NCI-H345 (cell line): ENCODE measurements at places on chromosomes 7 and 10.
A peak's percentile ranks its signal among the peaks of the same experiment; 100 is the strongest.

DNA sequence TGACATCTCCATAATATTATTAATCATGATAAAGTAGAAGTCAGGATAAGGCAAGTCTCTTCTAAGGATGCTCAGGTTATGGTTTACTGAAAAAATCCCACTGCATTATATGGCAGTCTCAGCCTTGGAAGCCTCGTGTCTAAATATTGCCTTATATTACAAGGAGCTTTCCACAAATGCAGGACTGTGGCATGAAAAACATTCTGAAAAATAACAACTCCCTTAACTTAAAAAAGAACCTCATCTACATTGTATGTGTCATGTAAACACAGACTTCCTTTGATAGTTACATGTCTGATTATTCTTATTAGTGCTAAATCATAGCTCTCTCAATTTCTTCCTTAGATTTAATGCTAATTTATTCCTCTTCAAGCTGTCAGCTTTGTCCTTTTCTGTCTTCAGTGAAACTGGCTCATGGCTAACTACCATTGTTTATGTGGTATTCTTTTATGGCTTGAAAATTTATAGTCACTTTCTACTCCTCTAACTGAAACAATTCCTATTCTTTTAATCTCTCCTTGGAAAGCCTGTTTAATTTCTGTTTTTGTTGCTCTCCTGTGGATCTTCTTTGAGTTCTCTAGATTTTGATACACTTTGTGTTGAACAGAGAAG, 156.1 kb downstream of the KIF20B start:
- no peak for DNase-seq

- DNase-seq: no peak
Measured at GRCh38 chr7:154746571-154747360, 256.2 kb downstream of the PAXIP1 start.

DNA sequence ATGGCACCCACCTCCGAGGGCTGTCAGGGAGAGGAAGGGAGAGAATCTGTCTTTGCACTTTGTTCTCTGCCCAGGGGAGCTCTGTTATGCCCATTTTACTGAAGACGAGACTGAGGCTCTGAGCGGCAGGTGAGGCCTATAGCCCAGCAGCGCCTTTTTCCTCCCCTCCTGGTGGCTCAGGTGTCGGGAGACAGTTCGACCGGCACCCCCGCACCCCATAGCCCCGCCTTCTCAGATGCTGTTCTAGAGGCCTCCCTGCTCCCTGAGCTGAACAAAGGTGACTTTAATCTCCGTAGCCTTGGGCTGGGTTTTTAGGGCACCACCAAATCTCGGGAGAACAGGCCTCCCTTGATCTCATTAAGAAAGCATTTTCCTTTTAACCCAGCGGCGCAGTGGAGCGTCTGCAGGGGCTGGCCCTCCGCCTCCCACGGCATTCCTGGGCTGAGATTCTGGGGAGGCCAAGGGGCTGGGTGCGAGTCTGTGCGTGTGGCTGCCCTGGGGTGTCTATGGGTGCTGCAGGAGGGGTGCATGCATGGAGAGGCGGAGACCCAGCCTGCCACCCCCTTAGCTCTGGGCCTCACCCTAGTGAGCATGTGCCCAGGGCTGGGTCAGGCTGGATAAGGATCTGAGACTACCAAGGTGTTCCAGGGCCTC, 3.3 kb downstream of the LFNG start:
- peak; percentile 52 for DNase-seq

DNA sequence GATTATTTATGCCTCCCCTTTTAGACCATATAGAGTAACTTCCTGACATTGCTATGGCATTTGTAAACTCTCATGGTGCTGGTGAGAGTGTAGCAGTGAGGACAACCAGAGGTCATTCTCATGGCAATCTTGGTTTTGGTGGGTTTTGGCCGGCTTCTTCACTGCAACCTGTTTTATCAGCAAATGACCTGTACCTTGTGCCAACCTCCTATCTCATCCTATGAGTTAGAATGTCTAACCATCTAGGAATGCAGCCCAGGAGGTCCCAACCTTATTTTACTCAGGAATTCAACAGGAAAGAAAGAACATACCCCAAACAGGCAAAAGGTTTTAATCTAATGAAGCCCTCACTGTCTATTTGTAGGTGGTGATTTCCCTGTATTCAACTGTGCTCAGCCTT, 205.4 kb upstream of the YAE1 start:
- DNase-seq: no peak

DNA sequence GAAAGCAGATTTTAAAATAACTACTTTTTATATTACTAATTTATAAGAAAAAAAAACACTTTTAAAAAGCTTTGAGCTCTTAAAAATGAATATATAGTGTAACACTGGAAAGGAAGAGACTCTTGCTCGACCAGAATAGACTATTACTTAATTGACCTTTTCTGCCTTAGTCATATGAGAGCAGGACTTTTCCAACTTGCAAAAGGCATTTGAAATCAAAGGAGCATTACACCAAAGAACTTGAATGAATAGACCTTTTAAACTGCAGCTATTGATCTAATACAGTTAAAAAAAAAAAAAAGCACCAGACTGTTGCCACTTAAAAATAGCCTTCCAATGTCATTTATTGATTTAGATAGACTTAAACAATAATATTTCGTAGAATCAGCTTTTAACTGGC, 17.2 kb upstream of the SEMA3D start:
- DNase-seq: no peak

- DNase-seq: no peak
Measured at GRCh38 chr10:6617309-6618076, 37.4 kb upstream of the PRKCQ start.

- no peak for DNase-seq
Measured at GRCh38 chr7:1236132-1236661, 3.5 kb downstream of the UNCX start.

DNA sequence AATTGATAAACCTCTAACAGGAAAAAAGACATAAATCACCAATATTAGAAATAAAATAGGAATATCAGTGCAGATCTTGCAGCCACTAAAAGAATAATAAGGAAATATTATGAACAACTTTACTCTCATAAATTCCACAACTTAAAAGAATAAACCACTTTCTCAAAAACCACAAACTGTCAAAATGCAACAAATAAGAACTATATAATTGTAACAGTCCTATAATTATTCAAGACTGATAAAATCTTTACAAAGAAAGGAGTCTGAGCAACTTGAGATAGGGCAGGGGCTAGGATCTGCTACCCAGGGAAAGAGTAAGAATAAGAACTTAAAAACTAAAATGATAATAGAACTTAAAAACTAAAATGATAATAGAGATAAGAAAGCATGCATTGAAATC, 169.5 kb upstream of the GDF10 start:
- no peak for DNase-seq

- no peak for DNase-seq
Measured at GRCh38 chr10:17073725-17074540, 55.7 kb downstream of the CUBN start.

GRCh38 chr10:50397312-50398140, 146.2 kb upstream of the ASAH2 start:
- no peak for DNase-seq

DNA sequence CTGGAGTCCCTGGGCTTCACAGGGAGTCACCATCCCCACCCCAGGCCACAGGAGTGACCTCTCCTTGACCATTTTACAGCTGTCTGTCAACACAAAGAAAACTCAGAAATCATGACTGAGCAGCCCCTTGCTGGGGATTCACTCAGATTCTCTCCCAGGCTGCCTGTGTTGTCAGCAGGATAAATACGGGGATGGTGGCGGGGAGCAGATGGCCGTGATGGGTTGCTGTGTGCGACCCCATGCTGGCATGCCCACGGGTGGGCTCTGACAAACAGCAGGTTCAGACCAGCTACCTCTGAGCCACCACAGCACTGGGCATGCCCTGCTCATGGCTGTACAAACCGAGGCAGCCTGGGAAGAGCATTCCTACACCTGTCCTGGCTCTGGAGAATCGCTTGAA, 136.1 kb downstream of the SLIT1 start:
- peak; percentile 33 for DNase-seq

- no peak for DNase-seq
Measured at GRCh38 chr10:117345143-117345542, 30.1 kb downstream of the PDZD8 start.

GRCh38 chr7:67391168-67391567, 394.5 kb downstream of the TYW1 start:
- no peak for DNase-seq

- DNase-seq: no peak
Measured at GRCh38 chr7:105599551-105599950, 18.3 kb upstream of the EFCAB10 start.

- no peak for DNase-seq
Measured at GRCh38 chr7:20776214-20776911, 10.3 kb downstream of the SP8 start.

GRCh38 chr7:135362871-135363270, 129.2 kb downstream of the STRA8 start:
- DNase-seq: no peak

DNA sequence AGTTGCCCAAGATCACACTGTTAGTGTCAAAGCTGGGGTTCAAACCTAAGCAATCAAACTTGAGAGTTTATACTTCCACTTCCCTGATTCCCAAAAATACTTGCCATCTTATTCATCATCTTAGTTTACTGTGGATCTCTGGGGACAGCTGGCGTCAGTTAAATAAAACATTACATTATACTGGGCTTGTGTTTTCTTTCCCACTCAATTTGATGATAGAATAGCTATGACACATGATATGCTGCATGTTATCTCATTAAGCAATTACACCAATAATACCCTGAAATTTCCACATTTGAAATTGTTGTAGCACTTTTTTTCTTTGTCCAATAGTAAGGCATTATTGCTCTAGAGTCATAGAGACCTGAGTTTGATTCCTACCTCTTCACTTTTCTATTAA, 62.9 kb upstream of the MXI1 start:
- no peak for DNase-seq

DNA sequence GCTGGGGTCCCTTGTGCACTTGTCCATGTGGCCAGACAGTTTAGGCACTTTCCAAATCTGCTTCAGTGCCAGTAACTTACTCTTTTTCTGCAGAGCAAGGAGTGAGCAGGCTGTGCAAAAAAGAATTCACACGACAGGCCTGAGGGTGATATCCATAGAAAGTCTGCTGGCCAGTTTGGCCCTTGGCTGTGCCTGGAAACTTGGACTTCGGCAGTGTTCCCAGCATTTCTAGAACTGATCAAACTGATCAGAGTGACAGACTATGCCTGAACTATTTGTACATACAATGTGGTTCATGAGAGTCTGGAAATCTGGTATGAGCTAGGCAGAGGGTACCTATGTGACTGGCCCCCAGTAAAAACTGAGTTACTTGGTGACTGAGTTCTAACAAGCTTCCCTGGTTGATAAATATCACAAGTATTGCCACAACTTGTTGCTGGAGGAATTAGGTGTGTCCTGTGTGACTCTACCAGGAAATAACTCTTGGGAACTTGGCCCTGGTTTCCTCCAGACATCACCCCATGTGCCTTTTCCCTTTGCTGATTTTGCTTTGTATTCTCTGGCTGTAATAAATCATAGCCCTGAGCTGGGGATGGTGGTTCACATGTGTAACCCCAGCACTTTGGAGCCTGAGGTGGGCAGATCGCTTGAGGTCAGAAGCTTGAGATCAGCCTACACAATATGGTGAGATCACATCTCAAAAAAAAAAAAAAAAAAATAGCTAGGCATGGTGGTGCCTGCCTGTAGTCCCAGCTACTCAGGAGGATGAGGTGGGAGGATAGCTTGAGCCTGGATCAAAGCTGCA, 3.3 kb upstream of the DENND10 start:
- DNase-seq: no peak

DNA sequence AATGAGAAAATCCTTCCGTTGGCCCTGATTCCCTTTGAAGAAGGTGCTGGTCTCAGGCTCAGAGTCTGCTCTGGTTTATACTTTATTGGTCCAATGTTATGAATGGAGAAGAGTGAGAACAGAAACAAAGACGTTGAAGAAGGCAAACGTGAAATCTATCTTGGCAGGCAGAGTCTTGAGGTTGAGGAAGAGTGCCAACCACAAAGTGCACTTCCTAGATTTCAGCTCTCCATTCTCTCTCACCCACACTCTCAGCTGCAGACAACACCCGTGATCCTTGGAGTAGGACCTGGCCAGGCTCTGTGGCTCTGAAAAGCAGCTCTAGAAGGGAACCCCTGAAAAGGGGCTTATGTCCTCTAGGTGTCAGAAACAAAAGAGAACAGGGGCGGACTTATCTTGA, 128.9 kb upstream of the PLXNA4 start:
- no peak for DNase-seq

DNA sequence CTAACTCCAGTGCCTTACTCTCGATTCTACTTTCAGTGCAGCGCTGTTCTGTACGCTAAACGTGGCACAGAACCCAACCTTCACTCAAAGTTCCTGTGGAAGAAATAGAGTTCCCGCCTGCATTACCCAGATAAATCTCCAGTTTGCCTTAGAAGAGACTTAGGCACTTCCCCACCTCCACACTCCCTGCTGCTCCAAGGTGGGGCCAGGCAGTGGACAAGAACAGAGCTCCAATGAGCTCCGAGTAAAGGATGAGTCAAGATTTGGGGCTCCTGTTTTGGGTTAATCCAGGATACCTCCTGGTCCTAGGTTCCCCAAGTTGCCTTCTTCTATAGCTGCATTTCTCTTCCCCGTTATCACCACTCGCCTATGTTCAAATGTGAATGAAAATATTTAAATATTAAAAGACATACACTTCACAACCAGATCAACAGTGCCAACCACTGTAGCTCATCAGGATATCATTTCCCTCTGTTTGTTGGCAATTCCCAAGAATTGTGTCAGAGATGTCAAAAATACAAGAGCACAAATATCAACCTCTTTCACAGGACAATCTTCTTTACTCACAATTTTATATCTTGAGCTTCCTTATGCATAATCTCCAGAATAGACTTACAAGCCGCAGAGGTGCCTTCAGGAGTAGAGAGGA, 48.0 kb downstream of the MALSU1 start:
- no peak for DNase-seq

- no peak for DNase-seq
Measured at GRCh38 chr10:6912424-6912823, 332.3 kb upstream of the PRKCQ start.

- DNase-seq: no peak
Measured at GRCh38 chr7:143073556-143073955, 21.4 kb downstream of the OR6V1 start.

DNA sequence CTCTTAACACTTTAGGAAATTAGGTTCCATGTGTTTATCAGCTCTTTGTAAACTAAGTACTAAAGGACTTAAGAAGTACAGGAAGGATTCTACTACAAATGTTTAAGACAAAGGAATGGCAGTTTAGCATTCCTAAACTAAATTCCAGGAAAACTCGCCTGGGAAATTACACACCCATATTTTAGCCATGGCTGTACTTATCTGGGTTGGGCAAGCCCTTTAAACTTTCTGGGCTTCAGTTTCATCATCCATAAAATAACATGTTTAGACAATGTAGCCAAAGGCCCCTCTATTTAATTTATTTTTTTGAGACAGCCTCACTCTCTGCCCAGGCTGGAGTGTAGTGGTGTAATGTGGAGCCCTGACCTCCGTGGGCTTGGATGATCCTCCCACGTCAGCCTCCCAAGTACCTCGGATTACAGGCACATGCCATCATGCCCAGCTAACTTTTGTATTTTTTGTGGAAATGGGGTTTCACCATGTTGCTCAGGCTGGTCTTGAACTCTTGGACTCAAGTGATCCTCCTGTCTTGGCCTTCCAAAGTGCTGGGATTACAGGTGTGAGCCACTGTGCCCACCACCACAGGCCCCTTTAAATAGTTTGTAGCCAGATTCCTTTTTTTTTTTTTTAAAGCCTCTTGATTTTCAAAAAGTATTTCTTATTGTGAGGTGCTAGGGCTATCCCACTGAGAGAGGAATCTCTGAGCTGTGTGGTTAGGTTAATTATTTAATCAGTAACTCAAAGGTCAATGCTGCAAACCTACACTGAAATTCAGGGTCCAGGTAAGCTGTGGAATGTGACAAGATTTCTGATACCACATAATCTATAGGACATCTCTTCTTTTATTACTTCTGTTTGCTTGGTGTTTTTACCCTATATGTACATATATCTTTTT, 32.1 kb downstream of the TMEM60 start:
- no peak for DNase-seq
